Activated naive CD4-positive, alpha-beta T cell (primary cell): ENCODE measurements at places on chromosomes 2 and 18.

- DNase-seq: no peak
These were observed 54.3 kb downstream of the RAB10 start for GRCh38 chr2:26088038-26088643.

- DNase-seq: no peak
These were observed 135.7 kb downstream of the DSEL start for GRCh38 chr18:67380867-67381266.

DNA sequence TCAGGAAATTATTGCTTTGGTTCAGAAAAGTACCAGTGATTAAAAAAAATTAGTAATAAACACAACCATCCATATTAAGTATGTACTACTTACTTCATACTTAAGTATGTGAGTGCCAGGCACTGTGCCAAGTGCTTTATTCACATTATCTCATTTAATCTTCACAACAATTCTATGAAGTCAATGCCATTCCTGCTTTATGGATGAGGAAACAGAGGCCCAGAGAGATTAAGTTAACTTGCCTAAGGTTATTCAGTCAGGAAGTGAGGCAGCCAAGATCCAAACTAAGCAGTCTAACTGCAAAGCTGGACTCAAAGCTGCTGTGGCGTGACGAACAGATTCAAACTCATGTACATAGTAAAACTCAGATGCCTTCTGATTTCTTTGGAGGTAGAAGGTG is 22.3 kb downstream of the DTNB start:
- no peak for DNase-seq

GRCh38 chr18:75530566-75531211 is 103.2 kb upstream of the SMIM21 start:
- no peak for DNase-seq

GRCh38 chr18:77099485-77100370 is 32.9 kb downstream of the MBP start:
- no peak for DNase-seq

- no peak for DNase-seq
These were observed 86.6 kb upstream of the ZFP36L2 start for GRCh38 chr2:43312755-43313641.

DNA sequence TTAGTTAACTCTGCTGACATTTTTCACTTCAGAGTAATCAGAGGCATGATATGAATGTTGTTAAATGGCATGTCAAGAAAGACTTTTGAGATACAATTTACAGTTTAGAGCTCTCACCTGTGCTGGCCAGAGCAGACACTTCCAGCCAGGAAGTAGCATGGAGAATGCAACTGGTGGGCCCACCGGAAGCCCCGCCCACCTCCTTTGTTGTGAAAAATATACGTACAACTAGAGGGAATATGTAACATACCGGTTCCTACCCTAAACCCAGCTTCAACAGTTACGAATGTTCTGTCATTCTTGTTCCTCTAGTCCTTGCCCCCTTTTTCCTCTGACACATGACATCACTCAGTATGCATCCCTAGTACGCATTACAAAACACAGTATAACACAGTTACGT is 70.2 kb upstream of the ITM2C start:
- DNase-seq: no peak

DNA sequence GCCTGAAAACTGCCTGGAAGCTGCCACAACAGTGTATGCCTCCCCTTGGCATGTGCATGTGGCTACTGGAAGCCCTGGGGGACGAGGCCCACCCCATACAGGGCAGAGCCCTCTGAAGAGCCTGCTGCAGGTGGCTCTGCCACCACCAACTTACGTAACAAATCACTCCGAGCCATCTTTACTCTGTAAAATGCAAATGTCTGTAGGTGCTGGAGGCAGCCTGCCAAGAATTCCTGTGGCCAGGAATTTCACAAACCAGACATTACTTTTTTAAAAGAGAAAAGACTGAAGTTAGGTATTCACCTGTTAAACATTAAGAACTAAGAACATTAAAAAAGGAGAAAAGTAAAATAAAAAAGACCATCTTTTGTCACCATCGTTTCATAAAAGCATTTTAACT is 106.3 kb downstream of the GPR39 start:
- DNase-seq: no peak

DNA sequence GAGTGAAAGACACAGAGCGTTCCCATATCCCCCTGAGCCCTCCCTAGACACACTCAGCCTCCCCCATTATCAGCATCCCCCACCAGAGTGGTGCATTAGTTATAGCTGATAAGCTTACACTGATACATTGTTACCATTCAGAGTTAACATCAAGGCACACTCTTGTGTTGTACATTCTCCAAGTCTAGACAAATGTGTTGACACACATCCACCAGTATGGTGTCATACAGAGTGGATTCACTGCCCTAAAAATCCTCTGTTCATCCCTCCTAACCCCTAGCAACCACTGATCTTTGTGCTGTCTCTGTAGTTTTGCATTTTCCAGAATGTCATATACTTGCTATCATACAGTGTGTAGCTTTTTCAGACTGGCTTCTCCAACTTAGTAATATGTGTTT is 78.0 kb upstream of the RPL31 start:
- no peak for DNase-seq

DNA sequence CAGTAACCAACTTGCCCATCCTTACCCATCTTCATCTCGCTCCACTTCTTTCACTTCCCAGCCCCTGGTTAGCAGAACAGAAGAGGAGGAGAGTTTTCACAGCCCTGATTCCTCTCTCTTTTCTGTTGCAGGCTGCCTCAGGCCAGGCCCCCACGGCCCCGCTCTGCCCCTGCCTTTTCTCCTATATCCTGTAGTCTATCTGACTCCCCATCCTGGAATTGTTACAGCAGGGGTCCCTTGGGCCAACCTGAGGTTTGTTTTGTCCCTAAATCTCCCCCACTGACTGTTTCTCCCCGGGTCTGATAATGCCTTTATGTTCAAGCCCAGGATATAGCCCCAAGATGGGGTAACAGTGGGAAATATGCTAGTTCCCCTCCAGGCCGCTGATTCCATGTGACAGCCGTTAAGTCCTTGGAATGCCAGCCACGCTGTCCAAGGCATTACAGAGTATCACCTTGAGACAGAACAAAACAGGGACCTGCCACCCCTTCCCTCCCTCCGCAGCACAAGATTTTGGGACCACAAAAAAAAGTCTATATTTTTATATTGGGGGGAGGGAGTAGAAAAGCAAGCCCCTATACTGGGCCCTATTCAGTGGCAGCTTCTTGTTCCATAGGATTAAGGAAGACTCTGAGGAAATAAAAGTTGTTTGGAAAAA is 1.4 kb downstream of the OST4 start:
- DNase-seq: no peak
